ENCODE measurements at places on chromosomes 7 and 10. TPM values are rescaled to one million over a fixed set of nuclear protein-coding genes. Genes with fewer than 3 reads are reported as not detected.

The CFAP58 gene
- not detected for total RNA-seq

The DEPP1 gene
- total RNA-seq: not detected

The AP5Z1 gene
- 93.5 TPM for total RNA-seq

DNA sequence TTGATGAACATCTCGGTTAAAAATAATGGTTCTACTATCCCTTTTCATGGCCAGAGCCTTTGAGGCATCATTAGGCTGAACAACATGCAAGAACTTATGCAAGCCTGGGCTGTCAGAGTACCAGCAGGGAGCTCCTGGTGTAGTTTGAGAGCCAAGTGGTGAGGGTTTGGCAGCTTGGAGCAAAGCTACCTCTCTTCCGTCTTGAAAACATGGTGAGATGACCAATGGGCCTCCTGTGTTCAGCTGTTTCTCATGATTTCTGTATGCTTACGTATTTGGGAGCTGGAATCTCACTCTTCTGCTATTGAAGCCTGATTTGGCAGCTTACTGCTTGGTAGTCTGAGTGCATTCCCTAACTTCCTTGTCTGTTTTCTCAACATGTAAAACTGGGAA lies 150.4 kb downstream of the CXCL12 start:
- DNase-seq: no peak

- no peak for DNase-seq
Observed at GRCh38 chr7:91690541-91691070, 189.9 kb downstream of the MTERF1 start.

DNA sequence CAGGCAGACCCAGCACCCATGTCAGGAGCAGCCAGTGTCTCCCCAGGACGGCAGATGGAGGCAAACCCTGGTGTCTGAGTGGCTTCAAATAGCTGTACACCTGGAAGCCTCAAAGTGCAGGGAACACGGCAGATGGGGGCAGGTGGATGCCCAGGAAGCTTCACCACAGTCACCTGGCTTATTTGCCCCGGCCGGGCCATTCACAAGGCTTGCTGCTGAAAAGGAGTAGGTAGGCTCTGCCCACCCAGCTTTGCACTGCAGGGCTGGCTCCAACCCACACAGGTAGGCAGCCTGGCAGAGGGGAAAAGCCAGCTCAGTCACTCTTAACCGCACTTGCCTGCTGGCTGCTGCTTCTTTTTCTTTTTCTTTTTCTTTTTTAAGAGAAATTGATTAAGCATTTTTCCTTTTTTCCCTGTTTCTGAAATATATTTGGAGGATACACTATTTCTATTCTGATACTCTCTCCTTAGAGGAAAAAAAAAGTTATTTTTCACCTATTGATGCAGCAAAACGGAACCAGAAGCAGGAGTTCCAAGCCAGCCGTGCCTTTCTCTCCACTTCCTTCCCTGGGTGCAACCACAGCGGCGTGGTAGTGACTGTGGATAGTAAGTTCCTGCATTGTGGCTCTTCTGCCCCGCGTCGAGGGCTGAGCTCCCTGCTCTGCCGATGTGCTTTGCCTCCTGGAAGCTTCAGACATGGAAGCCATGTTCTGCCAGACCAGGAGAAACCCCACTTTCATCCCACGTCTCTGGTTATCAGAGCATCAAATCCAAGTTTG lies 118.3 kb downstream of the KLF6 start:
- DNase-seq: peak; percentile 29

DNA sequence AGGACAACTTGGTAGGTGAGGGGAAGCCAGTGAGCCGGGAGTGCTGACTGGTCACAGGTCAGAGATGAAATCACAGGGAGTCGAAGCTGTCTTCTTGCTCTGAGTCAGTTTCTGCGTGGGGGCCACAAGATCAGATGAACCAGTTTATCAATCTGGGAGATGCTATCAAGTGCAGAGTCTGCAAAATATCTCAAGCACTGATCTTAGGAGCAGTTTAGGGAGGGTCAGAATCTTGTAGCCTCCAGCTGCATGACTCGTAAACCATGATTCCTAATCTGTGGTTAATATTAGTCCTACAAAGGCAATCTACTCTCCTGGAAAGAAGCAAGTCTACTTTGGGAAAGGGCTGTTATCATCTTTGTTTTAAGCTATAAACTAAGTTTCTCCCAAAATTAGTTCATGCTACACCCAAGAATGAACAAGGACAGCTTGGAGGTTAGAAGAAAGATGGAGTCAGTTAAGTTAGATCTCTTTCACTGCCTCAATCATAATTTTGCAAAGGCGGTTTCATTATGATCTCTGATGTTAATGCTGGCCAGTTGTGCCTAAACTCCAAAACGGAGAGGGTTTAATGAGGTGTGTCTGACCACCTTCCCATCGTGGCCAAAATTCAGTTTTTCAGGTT lies 8.4 kb upstream of the LMOD2 start:
- no peak for DNase-seq

DNA sequence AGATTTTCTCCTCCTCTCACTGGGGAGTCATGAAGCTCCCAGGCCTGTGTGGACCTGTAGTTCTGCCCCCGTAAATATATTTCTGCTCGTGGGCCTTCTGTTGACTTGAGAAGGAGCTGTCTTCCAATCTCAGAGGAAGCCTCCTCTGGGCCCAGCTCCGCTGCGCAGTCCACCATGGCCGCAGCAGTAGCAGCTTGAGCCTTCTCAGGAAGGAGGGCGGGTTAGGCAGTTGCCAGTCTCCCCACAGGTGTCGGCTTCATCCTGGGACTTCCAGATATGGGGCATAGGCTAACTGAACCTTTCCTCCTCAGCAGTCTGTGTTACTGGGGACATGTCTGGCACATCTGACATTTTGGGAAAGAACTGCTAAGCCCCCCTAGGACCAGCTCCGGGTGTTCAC lies 62.9 kb upstream of the TRIM8 start:
- DNase-seq: no peak

- DNase-seq: no peak
Observed at GRCh38 chr10:7891634-7892033, 73.3 kb downstream of the TAF3 start.

GRCh38 chr10:6929148-6929830 lies 349.2 kb upstream of the PRKCQ start:
- no peak for DNase-seq

- no peak for DNase-seq
Observed at GRCh38 chr10:106189292-106189691, 975.2 kb downstream of the SORCS1 start.

All from CD4-positive, alpha-beta T cell (primary cell).